ENCODE measurements at places on chromosomes 1 and 21.

DNA sequence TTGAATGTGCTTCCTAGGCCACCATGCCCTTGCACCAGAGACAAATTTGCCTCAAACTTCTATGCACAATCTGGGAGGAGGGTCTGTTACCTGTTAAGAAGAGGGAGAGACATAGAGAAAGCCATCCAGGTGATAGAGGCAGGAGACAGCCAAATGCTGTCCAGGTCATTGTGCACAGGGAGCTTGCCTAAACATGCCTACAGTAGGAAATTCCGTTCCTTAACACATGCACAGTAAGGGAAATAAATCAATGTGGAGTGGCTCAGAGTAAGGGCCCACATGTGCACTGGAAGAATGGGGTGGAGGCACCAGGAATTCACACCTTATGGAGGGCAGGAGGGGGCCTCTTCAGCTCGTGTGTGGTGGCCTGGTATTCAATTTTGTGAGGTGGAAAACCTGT is 19.5 kb upstream of the CREG1 start:
- DNase-seq, result no peak

GRCh38 chr1:210291081-210291764 is 37.5 kb upstream of the HHAT start:
- no peak for DNase-seq

DNA sequence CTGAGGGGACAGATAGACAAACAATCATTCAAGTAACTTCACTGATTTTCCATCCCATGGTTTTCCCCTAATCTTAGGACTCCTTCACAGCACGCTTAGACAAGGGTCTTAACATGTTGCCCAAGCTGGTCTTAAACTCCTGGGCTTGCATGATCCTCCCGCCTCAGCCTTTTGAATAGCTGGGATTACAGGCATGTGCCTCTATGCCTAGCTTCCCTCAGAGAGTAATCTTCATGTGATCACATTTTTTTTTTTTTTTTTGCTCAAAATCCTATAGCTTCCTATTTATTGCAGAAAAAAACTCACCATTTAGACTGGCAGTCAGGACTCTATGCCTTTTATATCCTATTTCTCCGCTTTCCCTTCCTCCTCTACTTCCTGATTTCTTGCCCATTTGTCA is 90.4 kb upstream of the DPH5 start:
- no peak for DNase-seq

GRCh38 chr1:5742801-5743200 is 249.4 kb downstream of the NPHP4 start:
- no peak for DNase-seq

DNA sequence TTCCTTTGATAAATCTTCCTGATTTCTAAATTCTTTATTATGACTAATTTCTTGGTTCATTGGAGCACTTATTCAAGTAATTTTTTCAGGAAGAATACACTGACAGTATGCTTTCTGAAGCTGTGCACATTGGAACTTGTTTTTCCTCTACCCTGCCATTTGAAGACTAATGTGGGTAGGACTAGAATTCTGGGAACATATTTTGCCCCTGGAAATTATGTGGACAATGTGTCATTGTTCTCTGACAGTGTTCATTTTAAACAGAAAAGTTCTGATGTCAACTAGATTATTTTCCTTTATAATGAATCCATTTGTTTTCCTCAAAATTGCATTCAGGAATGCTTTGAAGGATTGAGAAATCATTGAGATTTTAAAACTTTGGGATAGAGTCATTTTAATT is 34.8 kb upstream of the ST6GALNAC5 start:
- DNase-seq, result no peak

GRCh38 chr1:68328490-68328889 is 96.2 kb upstream of the WLS start:
- no peak for DNase-seq

DNA sequence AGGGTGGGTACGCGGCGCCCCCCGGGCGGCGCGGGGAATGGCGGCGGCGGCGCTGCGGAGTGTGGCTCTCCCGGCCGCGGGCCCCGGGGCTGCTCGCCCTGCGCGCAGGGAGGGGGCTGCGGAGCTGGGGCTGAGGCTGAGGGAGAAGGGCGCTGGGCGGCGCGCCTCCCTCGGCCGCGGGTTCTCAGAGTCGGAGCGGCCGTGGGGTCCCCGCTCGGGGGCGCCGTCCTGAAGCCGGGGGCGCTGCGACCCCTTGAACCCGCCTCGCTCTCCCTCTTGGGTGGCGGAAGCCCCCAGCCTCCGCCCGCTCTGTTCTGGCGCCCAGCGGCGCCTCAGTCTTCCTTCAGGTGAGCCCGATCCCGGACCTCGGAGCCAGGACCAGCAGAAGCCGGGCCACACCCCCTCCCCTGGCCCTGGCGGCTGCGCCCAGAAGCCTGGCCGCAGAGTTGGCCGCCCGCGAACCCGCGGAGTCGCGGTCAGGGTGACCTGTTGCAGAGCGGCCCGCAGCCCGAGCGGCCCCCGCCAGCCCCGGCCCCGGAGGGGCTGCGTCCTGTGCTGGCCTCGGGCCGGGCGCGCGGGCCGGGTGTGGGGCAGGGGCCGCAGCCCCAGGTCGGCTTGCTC is 532 bp downstream of the RALGPS2 start:
- no peak for DNase-seq

- DNase-seq, result no peak
Measured at GRCh38 chr1:82775406-82776000, 974.8 kb downstream of the ADGRL2 start.

- DNase-seq, result no peak
Measured at GRCh38 chr1:170377896-170378634, 153.9 kb upstream of the GORAB start.

DNA sequence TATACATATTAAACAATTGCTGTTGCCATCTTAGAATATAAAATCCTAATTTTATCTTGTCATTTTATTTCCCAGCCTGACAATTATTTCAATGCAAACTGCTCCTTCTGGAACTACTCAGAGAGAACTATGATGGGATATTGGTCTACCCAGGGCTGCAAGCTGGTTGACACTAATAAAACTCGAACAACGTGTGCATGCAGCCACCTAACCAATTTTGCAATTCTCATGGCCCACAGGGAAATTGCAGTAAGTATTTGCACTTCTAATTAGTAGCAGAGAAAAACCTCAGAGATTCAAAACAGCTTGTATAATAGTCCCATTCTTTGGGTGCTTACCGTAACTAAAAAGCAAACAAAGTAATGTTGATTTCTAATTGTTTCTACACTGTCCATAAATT is 167.2 kb downstream of the ADGRL2 start:
- no peak for DNase-seq

DNA sequence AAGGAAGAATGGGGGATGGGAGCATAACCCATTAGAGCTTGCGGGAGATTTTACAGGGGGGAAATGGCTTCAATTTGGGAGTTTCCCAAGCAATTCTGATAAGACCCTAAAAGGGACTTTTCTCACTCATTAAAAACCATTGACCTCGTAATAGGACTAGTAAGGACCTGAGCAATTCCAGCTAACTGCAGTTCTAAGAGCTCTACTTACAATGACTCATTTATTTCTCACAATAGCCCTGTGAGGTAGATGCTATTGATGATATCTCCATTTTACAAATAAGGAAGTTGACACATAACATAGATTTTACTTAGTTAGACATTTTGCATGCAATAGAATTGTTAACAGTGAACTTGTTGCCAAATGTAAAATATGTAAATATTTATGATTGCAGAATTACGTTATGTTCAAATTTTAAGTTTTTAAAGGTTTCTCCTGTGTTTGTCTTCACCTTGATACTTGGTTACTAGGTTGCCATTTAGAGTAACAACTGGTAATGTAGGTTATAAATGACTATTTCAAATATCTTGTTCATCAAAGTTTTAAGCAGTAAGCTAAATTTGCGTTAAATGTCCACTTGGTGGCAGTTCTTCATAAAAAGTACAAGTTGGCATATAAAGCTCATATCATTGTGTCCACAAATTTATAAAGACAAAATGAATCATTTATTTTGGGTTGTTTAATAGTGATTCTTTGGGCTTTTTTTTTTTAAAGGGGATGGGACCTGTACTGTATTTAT is 182.0 kb downstream of the PLA2G4A start:
- DNase-seq, result no peak

GRCh38 chr1:22553991-22554522 is 9.2 kb upstream of the EPHA8 start:
- DNase-seq, result no peak

DNA sequence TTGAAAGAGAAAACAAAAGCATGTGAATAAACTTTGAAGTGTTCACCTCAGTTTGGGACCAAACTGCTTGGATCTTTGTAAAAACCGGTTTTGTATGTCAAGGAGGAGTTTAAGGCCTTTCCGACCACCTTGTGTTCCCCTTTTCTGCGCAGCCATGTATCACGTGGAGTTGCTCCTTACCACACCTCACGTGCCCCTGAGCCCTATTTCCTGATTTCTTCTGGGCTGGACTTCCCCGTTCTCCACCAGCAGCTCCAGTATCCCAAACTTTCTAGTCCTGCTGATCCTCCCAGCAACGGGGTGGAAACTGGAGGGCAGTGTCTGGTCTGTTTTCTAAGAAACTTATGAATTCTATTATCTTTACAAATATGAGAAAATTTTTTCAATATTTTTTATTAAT is 1.6 kb upstream of the SH3D21 start:
- no peak for DNase-seq

DNA sequence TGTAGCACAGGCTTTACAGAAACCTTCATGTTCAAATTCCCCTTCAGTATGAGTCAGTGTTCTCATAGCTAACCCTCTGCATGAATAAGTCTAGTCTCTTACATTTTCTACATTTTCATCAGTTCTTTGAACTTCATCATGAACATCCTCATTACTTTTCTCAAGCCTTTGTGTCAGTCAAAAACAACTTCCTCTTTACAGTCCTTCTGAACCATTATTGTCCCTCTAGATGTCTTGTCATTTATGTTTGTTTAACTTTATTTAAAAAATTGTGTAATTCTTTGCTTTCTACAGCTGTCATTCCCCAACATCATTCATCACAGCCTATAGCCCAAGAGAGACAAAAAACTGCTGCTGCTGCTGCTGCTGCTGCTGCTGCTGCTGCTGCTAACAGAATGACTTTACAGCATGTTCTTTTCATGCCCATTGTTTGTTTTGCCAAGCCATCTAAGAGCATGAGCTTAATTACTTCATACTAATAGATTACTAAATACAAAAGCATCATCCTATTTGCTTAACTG is 133.1 kb downstream of the LRRC40 start:
- DNase-seq, result no peak

GRCh38 chr1:68228851-68229250 is 3.5 kb downstream of the WLS start:
- DNase-seq, result no peak

DNA sequence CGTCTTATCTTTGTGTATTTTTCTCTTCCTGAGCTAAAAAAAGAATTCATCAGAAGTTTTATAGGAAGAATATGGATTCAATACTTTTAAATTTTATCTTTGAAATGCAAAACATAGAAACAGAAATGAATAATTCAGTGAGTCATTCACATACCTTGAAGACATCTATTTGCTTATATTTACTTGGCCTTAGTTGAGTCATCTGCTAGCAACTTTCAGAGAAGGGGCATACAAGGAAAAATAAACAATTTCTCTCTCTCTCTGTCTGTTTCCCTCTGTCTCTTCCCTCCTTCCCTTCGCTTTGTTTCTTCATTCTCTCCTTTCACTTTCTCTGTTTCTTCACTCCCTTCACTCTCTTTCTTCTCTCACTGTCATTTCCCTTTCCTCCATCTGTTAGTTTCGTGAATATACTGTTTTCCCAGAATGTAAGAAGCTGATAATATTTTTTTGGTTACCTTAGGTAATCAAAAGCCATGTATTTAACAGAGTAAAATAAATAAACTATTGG is 477.2 kb downstream of the BRINP3 start:
- DNase-seq, result no peak

DNA sequence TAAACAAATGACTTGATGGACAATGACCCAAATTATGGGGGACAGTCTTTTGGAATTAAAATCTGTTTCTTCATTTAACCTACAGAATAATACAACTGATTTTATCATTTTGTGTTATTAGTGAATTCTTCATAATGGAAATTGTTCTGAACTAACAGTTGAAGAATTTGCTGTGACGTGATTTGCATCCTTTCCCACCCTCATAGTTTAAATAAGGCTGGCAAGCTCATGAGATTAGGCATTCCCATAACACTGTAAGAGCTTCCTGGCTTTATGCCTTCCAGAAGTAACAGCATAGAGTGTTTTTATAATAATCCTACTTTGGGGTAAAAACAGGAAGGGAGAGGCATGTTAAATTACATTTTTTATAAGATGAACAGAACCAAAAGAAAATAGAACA is 95.7 kb downstream of the ATP6V1G3 start:
- DNase-seq, result no peak

GRCh38 chr1:98651116-98651632 is 10.3 kb upstream of the SNX7 start:
- no peak for DNase-seq

DNA sequence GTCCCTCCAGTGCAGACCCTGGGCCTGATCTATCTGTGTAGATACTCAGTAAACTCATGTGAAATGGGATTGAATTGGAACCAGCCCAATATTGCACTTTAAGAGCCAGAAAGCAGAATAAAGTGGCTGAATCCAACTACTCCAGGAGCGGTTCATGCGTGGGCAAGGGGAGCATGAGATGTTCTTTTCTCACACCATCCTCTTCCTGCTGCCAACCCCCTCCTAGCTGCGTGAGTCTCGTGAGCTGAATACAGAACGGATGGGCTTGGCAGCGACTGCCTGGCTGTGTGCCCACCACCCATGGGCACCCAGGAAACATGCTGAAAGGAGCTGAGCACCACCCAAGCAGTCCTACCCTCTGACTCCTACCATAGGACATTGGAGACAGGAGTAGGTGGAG is 128.3 kb downstream of the ELAVL4 start:
- DNase-seq, result peak; percentile 72

DNA sequence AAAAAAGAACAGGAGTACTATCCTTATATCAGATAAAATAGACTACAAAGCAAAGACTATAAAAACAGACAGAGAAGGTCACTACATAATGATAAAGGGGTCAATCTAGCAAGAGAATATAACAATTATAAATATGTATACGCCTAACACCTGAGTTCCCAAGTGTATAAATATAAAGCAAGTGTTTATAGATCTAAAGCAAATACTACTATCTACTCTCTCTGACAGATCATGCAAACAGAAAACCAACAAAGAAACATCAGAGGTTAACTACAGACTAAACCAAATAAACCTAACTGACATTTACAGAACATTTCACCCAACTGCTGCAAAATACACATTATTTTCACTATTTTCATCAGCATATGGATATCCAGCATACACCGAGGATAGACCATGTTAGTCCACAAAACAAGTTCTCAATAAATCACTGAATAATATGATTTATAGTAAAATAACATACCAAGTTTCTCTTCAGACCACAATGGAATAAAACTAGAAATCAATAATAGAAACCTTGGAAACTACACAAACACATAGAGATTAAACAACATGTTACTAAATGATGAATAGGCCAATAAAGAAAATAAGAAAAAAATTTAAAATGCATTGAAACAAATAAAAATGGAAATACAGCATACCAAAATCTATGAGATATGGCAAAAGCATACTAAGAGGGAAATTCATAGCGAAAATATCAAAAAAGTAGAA is 22.7 kb downstream of the UCHL5 start:
- no peak for DNase-seq

DNA sequence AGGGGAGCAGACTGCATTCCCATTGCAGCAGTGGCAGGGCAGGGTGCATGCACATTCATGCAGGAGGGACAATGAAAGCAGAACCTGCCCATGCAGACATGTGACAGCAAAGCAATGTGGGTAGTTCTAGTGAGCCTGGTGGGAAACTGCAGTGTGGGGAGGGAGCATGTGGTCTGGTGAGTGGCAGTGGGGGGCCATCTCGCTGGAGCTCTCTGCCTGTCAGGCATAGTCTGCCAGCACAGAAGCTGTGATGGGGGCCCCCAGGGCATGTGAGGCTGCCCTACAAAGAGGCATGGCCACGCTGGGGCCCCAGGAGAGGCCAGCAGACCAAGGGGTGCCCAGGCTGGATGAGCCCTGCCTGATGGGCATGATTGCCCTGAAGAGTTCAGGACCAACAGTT is 579.7 kb downstream of the PTPRC start:
- no peak for DNase-seq
